CD4-positive, alpha-beta T cell treated with Interferon gamma for 1 hour (primary cell): ENCODE measurements at places on chromosomes 1 and 21.

DNA sequence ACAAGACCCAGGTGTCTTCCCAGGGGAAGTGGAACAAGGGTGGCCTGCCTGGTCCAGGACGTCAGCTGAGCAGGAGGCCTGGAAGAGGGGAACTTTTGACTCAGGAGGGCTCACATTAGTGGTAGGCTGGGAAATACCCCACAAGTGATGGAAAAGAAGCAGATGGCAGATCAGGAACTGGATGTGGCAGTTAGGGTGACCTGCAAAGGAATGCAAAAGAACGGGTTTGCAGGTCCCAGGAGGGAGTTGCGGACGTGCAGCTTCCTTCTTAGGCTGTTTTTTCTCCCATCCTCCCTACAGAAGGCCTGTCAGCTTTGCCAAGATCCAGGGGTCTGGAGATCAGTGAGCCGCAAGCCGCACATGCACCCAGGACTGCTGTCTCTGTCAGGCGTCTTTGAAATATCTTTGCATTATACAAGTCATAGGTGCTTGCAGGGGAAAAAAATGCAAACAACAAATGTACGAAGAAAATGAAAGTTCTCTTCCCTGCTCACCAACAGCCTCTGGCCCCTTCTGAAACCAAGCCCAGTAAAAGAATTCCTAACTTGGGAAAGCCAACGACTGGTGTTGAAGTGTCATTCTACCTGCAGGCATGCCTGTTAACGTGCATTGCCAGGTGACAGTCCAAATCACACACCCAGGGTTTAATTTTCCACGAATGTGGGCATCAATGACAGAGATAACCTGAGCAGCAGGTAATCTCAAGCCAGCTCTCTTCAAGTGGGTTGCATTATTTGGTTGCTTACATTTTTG, 34.4 kb downstream of the NENF start:
- DNase-seq, result no peak

- no peak for DNase-seq
Observed at GRCh38 chr1:183304440-183305107, 113.6 kb downstream of the NMNAT2 start.

DNA sequence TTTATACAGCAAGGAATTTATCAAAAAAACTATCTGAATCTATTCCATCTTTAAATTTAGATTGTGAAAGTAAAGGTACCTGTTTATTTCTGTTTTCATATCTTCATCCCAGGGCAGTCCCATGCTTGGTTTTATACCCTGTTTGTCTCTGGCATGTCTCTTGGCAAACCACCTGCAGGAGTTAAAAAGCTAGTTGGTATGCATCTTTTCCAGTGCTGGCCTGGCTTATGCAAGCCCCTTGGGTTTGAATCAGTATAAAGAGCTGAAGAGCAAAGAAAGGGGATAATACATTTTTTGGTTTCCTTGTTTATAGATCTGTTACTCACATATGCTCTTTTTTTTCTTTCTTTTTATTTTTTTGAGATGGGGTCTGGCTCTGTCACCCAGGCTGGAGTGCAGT, 37.8 kb downstream of the LRRC8C start:
- DNase-seq, result no peak

GRCh38 chr1:45033356-45033755, 21.3 kb downstream of the UROD start:
- no peak for DNase-seq

DNA sequence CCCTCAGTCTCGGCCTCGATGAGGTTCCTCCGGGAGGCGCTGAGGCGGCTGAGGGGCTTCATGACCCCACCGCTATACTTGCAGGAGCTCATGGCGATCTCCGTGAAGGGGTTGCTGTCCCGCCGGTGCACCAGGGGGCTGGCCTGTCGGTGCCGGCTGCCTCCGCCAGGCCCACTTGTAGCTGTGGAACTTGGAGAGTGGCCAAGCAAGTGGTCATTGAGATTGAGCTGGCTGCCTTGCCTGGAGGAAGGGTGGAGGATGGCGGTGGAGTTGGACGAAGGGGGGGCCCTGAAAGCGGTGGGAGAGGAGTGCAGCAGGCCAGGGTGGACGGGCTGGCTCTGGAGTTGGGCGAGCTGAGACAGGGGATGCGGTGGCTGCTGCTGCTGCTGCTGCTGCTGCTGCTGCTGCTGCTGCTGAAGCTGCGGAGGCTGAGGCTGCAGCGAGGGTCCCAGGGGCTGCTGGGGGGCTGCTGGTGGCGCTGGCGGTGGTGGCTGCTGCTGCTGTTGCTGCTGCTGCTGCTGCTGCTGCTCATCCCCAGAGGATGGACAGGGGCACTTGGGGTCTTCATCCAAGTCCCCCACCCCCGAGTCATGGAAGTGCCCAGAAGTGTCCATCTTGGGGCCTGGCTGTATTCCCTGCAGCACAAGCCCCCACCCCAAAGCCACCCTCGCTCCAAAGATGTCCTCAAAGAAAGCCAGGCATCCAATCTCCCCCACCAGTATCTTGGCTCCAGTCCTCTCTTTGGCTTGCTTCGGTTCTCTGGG, 548 bp downstream of the KCNN3 start:
- DNase-seq, result no peak
